Fibroblast of the aortic adventitia (primary cell): ENCODE measurements at places on chromosomes 5 and 9.
A peak's percentile ranks its signal among the peaks of the same experiment; 100 is the strongest.

- peak; percentile 83 for DNase-seq
Observed at GRCh38 chr9:100595391-100596199, 17.7 kb downstream of the CAVIN4 start.

DNA sequence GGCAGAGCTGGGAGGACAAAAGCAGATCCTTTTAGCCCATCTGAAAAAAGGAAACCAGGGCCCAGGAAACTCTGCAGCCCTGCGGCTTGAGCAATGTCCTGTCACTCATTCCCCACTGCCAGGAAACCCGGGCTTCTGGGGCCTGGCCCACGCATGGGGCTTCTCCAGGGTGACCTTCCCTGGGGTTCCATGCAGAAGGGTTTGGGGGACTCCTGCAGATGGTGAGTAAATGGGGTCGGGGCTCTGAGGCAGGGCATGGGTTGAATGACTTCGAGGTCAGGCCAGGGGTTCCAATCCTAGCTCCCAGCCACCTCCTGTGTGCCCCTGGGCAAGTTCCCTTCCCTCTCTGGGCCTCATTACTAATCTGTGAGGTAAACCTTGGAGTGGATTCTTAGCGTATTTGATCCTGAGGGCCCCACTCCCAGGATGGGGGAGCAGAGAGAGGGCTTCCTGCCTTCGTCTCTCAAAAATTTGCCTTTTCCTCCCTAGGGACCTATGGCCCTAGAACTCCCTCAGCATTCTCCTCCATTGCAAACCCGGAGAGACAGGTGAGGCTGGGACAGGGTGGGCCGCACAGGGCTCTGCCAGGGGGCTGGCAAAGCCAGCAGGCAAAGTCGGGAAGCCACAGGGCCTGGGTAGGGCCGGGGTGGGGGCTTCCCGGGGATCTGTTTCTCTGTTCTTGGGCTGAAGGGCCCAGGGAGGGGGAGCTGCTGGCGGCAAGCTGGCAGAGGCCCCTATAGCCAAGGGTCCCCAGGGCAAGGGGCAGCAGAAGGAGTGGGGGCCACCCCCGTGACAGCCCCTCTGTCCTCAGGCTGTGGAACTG, 25.8 kb downstream of the ADGRD2 start:
- DNase-seq = no peak

DNA sequence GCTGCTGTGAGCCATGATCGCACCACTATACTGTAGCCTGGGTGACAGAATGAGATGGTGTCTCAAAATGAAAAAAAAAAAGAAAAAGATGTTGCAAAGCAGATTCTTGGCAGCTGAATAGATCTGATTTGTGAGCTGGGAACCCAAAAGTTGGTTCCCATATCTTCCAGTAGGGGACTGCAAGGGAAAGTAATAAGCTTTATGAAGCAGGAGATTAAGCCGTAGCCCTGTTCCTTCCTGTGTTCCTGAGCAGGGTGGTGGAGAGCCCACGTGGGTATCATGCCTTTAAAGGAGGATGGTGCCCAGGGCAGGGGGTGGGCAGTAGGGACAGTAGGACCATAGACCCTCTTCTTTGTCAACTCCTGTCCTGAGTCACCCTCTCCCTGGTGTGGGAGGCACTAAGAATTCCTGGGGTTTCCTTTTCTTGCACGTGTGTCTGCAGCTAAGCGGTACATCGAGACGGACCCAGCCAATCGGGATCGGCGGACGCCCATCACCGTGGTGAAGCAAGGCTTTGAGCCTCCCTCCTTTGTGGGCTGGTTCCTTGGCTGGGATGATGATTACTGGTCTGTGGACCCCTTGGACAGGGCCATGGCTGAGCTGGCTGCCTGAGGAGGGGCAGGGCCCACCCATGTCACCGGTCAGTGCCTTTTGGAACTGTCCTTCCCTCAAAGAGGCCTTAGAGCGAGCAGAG, 37.9 kb downstream of the STOM start:
- peak; percentile 84 for DNase-seq

DNA sequence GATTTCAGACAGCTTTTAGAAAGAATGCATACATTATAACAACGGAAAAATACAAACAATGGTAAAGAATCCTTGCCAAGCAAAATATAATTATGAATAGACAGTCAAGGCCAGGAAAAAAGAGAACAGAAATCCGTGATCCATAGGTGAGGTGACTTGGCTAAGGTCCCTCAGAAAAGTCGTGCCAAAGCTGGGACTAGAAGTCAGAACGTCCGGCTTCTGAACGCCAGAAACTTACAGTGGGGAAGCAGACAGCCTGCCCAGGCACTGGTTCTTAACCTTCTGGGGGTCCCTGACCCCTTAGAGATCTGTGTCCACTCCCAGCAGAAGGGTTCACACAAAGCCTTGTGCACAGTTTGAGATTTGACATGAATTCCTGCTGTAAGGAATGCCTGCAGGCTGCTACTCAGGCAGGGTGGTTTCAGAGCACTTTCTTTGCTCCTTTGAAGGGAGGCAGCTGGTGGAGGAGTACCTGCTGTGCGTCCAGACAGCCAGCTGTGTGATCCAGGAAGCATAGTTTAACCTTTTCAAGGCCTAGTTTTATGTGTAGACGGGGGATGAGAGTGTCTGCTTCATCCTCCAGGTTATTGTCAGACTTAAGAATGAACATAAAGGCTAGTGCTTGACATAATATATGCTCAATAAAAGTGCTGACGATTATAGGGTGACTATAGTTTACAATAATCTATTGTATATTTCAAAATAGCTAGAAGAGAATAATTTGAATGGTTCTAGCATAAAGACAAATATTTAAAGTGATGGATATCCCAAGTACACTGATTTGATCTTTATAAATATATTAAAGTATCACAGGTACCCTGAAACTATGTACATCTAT, 852 bp downstream of the ARHGEF37 start:
- peak; percentile 43 for DNase-seq

GRCh38 chr9:124423591-124423990, 8.3 kb upstream of the PSMB7 start:
- no peak for DNase-seq

- no peak for DNase-seq
Observed at GRCh38 chr9:129380961-129381401, 202.9 kb upstream of the IER5L start.

- DNase-seq = no peak
Observed at GRCh38 chr5:83011985-83012384, 65.2 kb downstream of the TMEM167A start.

DNA sequence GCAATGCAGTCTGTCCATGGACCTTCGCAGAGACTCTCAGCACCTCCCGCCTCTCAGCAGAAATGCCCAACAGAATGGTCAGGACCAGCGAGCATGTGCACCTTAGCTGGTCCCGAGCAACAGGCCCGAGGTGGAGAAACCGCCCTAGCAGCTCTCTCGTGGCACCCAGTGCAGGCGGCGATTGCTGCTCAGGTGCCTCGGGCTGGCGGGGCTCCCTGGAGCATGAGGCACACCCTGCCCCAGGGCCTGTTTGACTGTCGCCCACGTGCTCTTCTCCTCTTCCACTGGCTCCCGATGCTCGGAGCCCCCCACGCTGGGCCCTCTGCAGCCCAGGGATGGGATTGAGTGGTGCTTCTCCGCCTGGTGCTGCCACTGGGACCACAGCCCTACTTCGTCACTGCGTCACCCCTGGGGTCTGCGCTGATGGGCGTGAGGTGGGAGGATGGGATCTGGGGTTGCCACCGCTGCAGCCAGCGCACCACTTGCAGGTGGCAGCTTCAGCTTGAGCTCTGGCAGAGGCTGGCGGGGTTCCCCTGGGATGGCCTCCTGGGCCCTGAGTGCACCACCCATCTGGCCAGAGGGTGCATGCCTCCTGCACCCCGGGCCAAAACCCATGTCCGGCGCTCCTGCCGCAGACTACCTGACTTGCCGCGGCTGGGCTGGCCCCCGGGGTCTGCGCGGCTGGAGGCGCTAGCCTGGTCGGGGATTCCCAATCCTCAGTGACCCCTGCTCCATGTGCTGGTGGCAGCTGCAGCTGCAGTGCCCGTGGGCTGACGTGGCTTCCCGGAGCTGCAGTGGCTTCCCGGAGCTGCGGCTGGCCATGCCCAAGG, 244.2 kb downstream of the FOXD4L6 start:
- DNase-seq = no peak

- DNase-seq = peak; percentile 81
Observed at GRCh38 chr5:165325221-165325620, 1819.8 kb downstream of the MAT2B start.

DNA sequence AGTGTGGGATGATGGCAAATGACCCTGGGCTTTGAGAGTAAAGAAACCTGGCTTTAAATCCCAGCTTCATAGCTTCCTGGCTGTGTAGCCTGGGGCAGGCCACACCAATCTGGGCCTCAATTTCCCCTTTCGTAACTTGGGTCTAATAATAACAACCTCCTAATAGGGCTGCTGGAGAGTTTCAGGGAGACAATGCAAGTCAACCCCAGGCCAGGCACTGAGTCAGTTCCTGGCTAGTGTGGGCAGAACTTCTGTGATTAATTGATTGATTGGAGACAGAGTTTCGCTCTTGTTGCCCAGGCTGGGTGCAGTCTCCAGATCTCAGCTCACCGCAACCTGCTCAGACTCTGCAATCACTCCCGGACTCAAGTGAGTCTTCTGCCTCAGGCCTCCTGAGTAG, 3.3 kb upstream of the SH2D3C start:
- no peak for DNase-seq

DNA sequence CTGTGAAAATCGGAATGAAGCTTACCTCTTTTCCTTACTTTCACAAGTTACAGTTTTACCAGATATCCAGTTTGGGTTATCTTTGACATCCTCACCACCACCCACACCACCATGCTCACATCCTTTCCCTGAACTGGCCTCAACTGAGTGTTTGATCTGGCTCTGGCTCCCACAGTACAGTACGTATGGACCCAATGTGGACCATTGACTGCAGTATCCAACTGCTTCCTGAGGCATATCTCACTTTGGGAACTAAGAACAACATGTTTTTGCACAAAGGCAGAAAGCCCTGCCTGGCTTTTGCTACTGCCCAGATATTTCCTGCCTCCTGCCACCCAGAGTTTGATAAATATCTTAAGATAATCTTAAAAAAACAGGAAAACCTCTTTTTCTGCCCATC, 1232.0 kb upstream of the CDH18 start:
- DNase-seq = no peak

DNA sequence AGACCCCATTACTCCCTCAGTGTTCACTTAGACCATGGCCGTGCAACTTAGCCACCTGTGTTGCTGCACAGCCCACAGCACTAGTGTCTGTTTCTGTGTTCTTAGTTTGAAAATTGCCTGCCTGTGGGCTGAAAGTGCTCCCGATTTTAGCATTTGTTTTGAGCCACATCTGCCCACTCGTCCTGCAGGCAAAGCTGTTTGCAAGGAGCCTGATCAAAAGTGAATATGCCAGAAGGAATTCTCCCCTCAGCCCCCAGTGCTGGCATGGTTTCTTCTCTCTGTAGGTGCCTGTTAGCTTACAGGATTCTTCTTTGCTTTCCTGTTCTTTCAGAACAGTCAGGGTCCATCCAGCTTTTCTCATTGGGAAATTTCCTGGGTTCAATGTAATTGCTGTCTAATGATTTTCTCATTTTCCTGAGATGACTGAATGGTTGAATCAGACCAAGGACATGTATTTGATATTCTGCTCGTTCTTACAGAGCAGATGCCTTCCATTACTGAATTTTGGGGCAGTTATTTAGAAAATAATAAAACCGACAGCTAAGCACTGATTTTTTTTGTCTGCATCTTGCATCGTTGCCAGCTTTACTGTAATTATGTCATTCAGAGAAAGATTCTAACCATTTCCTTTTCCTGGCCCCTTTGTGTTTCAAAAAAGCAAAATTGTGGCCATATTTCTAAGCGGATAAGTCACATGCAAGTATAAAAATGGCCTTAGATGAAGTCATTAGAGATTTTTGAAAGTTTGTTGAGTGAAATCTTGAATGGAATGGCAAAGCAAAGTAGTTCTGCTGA, 111.1 kb upstream of the CKMT2 start:
- no peak for DNase-seq

- peak; percentile 52 for DNase-seq
Observed at GRCh38 chr9:122158202-122158601, 1.4 kb downstream of the NDUFA8 start.

- peak; percentile 63 for DNase-seq
Observed at GRCh38 chr5:150158170-150158949, 2.7 kb upstream of the PDGFRB start.

- DNase-seq = no peak
Observed at GRCh38 chr5:35073160-35073559, 25.4 kb upstream of the AGXT2 start.

GRCh38 chr9:137216188-137216965, 5.7 kb downstream of the RNF208 start:
- DNase-seq = no peak

DNA sequence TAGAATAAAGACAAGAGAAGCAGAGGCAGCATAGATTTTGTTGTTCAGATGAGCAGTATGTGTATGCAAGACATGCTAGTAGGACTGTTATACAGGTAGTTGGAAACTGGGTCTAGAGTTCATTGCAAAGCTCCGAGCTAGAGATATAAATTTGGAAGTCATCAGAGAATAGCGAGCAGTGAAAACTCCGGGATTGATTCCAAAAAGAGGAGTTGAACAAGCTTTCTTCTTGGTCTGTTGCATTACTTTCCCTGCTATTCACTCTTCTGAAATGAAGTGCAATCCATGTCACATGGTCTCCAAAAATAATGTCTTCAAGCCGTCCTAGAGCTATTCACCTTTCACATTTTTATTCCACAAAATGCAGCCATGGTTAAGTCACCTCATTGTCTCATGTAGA, 67.9 kb upstream of the ZNF462 start:
- DNase-seq = no peak

DNA sequence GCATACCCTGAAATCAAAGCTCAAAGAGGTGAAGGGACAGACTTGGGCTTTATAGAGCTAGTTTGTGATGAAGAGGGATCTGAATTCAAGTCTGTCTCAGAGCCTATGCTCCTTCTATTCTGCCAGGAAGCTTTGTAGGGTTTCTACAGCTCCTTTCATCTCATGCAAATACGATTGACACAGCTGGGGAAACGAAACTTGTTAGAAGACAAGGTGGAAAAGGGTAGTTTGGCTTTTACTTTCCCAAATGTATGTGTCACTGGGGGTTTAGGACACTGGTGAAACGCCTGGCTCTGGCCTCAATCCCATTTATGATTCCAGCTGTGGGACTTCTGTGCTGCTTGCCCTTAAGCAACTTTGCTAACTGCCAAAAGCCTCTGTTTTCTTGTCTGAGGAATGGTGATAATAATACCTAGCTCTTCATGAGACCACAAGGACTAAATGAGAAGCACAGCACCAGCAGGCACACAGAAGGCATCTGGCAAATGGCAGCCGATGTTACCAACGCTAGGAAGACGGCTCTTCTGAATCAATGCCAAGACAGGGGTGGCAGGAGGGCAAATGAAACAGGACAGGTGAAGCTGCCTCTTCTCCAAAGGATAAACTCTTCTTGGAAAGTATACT, 70.3 kb upstream of the EQTN start:
- DNase-seq = no peak
